Left ventricle myocardium superior (tissue), 1 donor: ENCODE measurements at places on chromosomes 5 and 9. TPM values are rescaled to one million over a fixed set of nuclear protein-coding genes. Genes with fewer than 3 reads are reported as not detected.
A peak's percentile ranks its signal among the peaks of the same experiment; 100 is the strongest.

GRCh38 chr5:17316970-17317459 is 99.6 kb downstream of the BASP1 start:
- no peak for DNase-seq

GRCh38 chr9:137027369-137028262 is at the start of gene ABCA2:
ABCA2 (minus strand) TSS chr9:137028237; CDS start chr9:137028140, 97 bp downstream.
- DNase-seq = peak; percentile 61

GRCh38 chr5:133775584-133776304 is 163.4 kb upstream of the FSTL4 start:
- no peak for DNase-seq

- DNase-seq = peak; percentile 85
Observed at GRCh38 chr5:150143350-150144245, 12.0 kb downstream of the PDGFRB start.

GRCh38 chr5:19855031-19855430 is 133.0 kb downstream of the CDH18 start:
- DNase-seq = no peak

GRCh38 chr5:151770383-151771258 is 1.1 kb upstream of the G3BP1 start:
- DNase-seq = peak; percentile 86

GRCh38 chr5:33072296-33072695 is 361.2 kb downstream of the NPR3 start:
- DNase-seq = no peak

Gene OR1L1
- not detected for total RNA-seq

Gene OR1K1
- not detected for total RNA-seq

Gene SAXO1
- not detected for total RNA-seq

Gene AHRR
- 2.1 TPM for total RNA-seq

Gene LURAP1L
- 2.4 TPM for total RNA-seq
